Left ventricle myocardium inferior (tissue), 1 donor: ENCODE measurements at places on chromosomes 5 and 9. TPM values are rescaled to one million over a fixed set of nuclear protein-coding genes. Genes with fewer than 3 reads are reported as not detected.

- no peaks in the 10 kb centered on the region for H3K4me1 ChIP-seq
- DNase-seq = no peak
- no peak overlapping the region for H3K4me3 ChIP-seq
- no peaks in the 10 kb centered on the region for H3K36me3 ChIP-seq
- no peak overlapping the region for H3K27ac ChIP-seq
Measured at GRCh38 chr5:96566833-96567587, 95.2 kb upstream of the CAST start.

GRCh38 chr9:127344368-127345000, 52.5 kb upstream of the SLC2A8 start:
- no peak overlapping the region for H3K27ac ChIP-seq
- DNase-seq = no peak
- peaks cover 55% of the 10 kb centered on the region for H3K4me1 ChIP-seq
- H3K36me3 ChIP-seq = peaks cover 27% of the 10 kb centered on the region
- no peaks in the 10 kb centered on the region for H3K27me3 ChIP-seq

DNA sequence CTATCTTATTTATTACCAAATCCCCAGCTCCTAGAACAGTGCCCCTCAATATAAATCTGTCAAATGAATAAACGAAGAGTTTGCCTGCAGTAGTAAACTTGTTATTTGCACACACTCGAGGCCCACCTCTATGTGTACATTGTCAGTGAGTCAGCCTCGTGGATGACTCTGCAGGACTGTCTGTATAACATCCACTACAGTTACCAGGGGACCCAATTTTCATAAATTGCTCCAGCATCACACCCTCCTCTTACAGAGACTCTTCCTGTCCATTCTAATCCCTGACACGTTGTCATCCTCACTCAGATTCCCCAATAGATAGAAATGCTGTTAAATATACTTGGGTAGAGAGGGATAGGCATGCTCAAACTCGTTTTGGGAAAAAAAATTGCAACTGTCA, 478.5 kb downstream of the RAB3C start:
- H3K27me3 ChIP-seq = no peaks in the 10 kb centered on the region
- peaks cover 26% of the 10 kb centered on the region for H3K4me1 ChIP-seq
- H3K27ac ChIP-seq = no peak overlapping the region

The PCDHA8 gene
- not detected for total RNA-seq

- H3K36me3 ChIP-seq = peaks cover 95% of the 10 kb centered on the region
- DNase-seq = no peak
- no peak overlapping the region for H3K4me3 ChIP-seq
- H3K27me3 ChIP-seq = no peaks in the 10 kb centered on the region
Measured at GRCh38 chr5:14364576-14365472, 216.8 kb upstream of the OTULINL start.

DNA sequence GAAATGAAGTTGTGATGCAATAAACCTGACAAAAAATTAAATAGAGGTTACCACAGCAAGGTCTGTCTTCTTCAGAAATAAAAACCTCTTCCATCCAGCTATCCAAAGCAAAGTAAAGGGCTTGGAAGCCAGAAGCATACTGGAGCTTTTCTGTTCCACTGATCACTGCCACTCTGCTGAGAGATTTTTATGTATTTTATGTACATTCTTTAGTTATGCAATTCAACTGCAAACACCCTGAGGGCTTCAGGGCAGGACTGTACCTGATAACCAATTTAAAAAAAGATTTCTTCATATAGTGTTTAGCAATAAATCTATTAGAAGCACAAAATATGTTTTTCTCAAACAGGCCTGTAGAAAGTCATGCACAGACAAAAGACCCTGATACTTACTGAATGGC, 326.9 kb upstream of the PUM3 start:
- DNase-seq = no peak
- no peaks in the 10 kb centered on the region for H3K4me1 ChIP-seq
- no peaks in the 10 kb centered on the region for H3K36me3 ChIP-seq
- H3K4me3 ChIP-seq = no peak overlapping the region
- H3K27me3 ChIP-seq = peaks cover 27% of the 10 kb centered on the region

DNA sequence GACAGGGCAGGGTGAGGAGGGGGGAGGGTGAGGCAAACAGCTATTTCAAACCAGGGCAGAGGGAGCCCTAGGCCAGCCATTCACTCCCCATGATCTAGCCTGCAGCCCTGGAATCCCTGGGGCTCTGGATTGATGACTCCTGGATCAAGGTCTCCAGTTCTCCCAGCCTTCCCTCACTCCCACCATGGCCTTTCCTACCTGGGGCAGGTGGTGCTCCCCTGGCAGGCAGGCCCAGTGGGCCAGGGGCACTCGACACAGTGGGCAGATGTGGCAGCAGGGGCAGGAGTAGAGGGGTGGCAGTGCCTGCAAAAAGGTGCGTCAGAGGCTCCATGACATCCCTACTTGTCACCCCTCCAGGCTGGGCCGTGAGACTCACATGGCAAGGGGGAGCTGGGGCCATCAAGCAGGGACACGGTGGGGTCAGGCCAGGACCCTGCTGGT, 6.0 kb downstream of the KIF12 start:
- DNase-seq = no peak
- no peak overlapping the region for H3K4me3 ChIP-seq
- H3K4me1 ChIP-seq = peaks cover 6% of the 10 kb centered on the region

The CDH12 gene
- not detected for total RNA-seq

The PLCXD3 gene
- 73.1 TPM for total RNA-seq

The NTNG2 gene
- 1.9 TPM for total RNA-seq
